ENCODE measurements at places on chromosomes 16 and 17.

- DNase-seq, result peak; percentile 5
These were observed 1.1 kb upstream of the BRCA1 start for GRCh38 chr17:43125967-43126910.

DNA sequence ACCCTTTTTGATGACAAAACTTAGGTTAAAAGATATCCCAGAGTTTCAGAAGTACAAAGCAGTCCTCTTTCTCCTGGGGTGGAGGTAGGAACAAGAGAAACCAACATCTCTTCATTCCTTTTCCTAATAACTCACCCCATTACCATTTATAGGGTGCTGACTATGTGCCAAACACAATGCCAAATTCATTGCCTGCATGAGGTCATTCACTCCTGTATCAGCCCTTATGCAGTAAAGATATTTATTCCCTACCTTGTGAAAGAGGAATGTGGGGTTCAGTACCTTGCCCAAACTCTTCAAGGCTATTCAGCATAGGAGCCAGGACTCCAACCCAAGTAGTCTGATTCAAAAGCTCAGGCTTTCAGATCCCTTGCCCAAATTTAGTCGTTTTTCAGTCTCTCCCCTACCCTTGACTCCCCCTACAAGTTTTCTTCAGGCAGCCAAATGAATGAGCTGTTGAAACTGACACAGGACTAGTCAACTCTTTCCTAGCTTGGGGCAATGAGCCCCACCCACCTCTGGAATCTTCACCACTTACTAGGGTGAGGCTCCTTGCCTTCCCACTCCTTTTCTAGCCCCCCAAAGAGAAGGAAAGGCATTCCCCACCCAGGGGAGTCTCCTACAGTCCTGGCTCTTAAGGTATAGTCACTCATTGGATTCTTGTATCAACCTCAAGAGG lies 5.9 kb downstream of the KRT14 start:
- no peak for DNase-seq

- no peak for DNase-seq
These were observed 376.4 kb downstream of the SLC39A11 start for GRCh38 chr17:72715906-72716572.

DNA sequence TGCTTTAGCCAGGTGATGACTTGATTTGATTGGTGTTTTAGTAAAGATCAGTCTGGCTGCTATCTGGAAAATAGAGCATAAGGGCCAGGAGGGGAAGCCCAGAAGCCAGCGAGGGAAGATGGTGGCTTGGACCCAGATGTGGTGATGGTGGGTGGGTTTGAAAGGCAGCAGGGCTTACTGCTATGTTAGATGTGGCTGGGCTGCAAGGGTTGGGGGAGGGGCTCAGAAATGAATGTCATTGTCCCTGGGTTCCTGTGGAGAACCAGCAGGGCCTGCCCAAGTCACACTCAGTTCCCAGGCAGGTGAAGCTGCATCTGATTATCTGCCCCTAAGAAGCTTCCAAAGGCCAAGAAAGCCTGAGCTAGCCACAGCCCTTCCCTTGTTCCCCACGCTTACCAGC lies 71.7 kb upstream of the BRD7 start:
- no peak for DNase-seq

- DNase-seq, result no peak
These were observed 239.2 kb downstream of the KATNIP start for GRCh38 chr16:27789150-27789549.

GRCh38 chr16:85928401-85928820 lies 29.4 kb downstream of the IRF8 start:
- peak; percentile 82 for DNase-seq

- no peak for DNase-seq
These were observed 1.2 kb downstream of the RPH3AL start for GRCh38 chr17:351449-351738.

- no peak for DNase-seq
These were observed 19.8 kb downstream of the ITPRIPL2 start for GRCh38 chr16:19133600-19133999.

DNA sequence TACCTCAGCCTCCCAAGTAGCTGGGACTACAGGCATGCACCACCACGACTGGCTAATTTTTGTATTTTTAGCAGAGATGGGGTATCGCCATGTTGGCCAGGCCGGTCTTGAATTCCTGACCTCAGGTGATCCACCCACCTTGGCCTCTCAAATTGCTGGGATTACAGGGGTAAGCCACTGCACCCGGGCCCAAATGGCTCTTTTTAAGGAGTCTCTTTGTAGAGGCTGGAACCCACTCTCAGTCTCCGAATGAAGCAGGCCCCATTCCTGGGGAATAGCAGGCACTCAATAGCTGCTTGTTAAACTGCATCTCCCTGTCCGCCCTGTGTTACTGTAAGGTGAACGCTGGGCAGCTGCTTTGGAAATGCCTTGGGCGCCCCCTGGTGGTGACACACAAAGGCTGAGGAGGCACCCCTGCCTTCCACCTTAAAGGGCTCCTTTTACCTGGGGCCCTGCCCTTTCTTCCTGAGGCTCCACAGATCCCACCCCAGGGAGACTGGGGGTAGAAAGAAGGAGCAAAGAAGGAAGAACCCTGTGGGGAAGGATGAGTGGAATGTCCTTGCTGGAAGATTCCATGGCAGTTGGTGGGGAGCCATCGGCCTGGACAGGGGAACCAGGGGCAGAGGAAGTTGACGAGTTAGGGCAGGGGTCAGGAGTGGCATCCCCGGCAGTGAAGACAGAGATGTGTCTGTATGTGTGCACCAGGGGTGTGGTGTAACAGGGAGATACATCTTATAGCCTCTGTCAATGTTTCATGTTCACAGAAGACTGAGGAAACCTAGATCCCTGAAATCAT lies 6.1 kb upstream of the SP2 start:
- DNase-seq, result peak; percentile 88
